CD4-positive, alpha-beta T cell (primary cell): ENCODE measurements at places on chromosomes 6 and 20.

- no peak for DNase-seq
Observed at GRCh38 chr6:13910443-13910842, 14.3 kb upstream of the RNF182 start.

DNA sequence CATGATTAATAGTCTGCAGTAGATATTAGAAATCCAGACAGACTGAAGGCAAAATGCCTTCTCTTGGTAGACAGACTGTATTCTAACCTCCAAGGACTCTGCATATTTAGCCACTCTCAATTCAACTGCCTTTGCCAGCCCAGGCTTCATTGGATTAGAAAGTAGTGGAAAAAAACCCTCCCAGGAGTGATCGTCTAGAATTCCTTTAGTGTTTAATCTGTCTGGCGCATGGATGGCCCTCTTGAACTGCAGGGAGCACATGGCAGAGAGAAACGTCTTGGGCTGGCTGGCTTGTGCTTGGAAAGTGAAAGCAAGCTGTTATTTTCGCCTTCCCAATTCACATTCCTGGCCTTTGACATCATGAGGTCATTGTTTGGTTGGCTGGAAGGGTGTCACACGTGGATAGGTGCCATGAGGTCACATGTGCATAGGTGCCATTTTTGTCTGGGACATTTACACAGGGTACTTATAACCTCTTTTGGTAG is 30.9 kb upstream of the NEDD9 start:
- DNase-seq = no peak

- DNase-seq = no peak
Observed at GRCh38 chr6:158143700-158144099, 24.4 kb downstream of the SERAC1 start.

GRCh38 chr6:148037496-148037895 is 305.1 kb upstream of the SASH1 start:
- DNase-seq = no peak

DNA sequence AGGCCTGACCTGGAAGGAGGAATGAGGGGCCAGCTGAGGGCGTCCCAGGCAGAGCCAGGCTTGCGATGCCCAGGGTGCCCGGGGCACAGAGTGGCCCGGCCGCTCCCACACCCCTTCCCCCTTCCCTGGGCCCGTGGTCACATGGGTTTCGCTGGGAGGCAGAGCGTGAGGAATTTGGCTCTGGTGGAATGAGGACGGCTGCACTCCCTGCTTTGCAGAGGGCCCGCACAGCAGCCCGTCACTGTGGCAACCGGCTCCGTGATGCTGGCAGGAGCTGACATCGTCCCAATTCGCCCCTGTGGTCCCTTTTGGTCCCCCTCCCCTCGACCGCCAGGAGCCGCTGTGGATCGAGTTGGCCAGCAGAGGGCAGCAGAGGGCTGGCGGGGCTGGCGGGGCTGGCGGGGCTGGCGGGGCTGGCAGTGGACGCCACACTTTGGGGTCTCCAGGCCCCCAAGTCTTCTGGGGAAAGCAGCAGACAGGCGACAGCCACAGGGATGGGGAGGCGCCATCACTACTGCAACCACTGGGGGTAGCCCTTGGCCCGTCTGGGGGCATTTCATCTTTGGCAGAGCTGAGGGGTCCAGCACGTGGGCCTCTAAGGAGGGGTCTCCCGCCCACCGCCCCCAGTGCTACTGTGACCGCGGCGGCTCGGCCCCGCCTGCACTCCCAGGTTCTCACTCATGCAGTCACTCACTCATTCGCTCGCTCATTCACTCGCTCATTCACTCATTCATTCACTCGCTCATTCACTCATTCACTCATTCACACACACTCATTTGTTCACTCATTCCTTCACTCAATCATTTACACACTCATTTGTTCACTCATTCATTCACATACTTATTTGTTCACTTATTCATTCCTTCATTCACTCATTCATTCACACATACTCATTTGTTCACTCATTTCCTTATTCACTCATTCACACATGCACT is 49.7 kb upstream of the BHLHE23 start:
- DNase-seq = no peak

DNA sequence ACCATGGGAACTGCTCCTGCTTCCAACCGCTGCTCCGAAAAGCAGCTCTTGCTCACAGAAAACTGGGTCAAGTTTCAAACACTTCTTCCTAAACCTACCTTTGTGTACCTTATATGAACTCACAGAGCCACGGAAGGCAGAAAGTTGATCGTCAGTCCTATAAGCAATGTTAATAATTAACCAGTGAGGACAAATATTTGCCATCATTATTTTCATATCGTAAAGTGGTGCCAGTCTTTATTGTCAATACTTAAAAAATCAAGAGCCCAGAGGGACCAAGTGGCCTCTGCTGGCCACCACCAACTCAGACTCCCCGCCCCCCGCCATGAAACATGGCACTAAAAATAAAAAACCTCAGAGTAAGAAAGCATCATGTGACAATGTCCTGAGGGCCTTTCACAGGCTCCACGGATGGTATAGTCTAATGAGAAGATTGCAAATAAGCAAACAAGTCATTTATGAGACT is 9.1 kb upstream of the PBOV1 start:
- no peak for DNase-seq

GRCh38 chr20:10469599-10469998 is 34.5 kb downstream of the SLX4IP start:
- no peak for DNase-seq

GRCh38 chr20:58792426-58792825 is 58.3 kb downstream of the GNAS-AS1 start:
- DNase-seq = no peak

GRCh38 chr6:56255349-56255748 is 8.0 kb upstream of the COL21A1 start:
- no peak for DNase-seq

DNA sequence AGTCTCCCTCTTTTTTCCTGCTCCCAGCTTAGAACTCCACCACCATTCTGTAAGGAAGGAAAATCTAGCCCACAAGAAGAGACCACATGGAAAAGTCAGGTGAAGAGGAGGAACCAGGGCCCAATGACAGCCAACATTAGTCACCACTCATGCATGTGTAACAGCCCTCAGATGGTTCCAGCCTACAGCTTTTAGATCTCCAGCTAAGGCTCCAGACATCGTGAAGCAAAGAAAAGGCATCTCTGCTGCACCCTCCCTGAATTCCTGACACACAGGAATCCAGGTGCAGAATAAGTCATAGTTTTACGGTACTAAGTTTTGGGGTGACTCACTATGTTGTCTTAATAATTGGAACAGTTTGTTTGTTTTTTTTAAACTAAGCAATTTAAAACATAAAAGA is 25.5 kb downstream of the DCDC2 start:
- no peak for DNase-seq

DNA sequence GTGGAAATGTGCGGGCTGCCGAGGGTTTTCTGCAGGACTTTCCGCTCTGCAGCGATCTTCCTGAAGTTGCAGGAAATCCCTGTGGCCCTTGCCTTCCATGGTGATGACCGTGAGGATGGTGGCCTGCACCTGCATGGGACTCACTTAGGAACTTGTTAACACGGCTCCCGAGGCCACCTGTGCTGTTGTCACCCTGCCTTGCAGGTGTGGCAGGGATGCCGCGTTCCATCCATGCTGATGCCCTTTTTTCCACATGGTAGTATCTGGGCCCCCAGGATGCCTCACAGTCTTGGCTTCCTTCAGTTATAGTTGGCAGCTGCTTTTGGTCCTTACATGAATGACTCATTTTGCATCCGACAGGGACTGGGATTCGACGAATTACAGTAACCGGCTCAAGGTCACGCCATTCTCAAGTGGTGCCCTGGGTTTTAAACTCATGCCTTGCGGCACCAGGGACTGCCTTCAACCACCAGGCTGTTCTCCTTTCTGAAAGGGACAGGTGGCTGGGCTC is 37.2 kb downstream of the SYNJ2 start:
- no peak for DNase-seq

GRCh38 chr6:30156262-30156599 is 4.8 kb downstream of the TRIM10 start:
- DNase-seq = no peak
